Activated naive CD8-positive, alpha-beta T cell treated with anti-CD3 and anti-CD28 coated beads, Interleukin-2, amount 10 ng/mL, durations not matched to agents 7 days and 5 days (primary cell): ENCODE measurements at places on chromosomes 4 and X. TPM values are rescaled to one million over a fixed set of nuclear protein-coding genes. Genes with fewer than 3 reads are reported as not detected.

EPHA5 gene
- not detected for total RNA-seq

ATP8A1 gene
- 56.3 TPM for total RNA-seq

PLP1 gene
- not detected for total RNA-seq

YTHDC1 gene
- 122 TPM for total RNA-seq

GRCh38 chrX:31093639-31093975 is 21.8 kb upstream of the FTHL17 start:
- no peaks in the 10 kb centered on the region for H3K27me3 ChIP-seq
- H3K27ac ChIP-seq = no peak overlapping the region
- H3K36me3 ChIP-seq = no peaks in the 10 kb centered on the region
- H3K4me3 ChIP-seq = no peak overlapping the region
- no peak for DNase-seq
- H3K4me1 ChIP-seq = peaks cover 3% of the 10 kb centered on the region

GRCh38 chrX:41153957-41154356 is 68.7 kb downstream of the USP9X start:
- no peaks in the 10 kb centered on the region for H3K4me1 ChIP-seq
- peaks cover 3% of the 10 kb centered on the region for H3K36me3 ChIP-seq

DNA sequence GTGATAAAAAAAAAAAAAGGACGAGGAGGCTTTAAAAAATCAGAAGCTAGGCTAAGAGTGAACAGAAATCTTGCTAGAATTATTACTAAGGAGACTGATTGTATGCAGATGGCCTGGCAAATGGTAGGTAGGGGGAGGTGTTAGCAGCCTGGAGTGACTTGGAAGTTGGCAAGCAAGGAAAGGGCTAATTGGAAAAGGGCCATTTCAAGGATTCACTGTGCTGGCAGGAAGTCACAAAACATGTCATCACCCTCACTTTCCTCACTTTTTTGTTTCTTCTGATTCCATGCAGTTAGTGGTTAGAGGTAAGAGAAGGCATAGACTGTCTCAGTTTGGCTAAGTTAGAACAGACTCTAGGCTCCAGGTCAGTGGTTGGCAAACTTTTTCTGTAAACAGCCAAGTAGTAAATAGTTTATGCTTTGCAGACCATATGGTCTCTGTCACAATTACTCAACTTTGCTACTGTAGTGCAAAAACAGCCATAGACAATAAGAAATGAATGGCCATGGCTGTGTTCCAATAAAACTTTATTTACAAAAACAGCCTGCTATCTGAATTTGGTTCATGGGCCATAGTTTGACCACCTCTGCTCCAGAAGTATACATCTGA is 646.5 kb upstream of the ACTRT1 start:
- no peaks in the 10 kb centered on the region for H3K27me3 ChIP-seq
- no peaks in the 10 kb centered on the region for H3K4me1 ChIP-seq
- H3K36me3 ChIP-seq = no peaks in the 10 kb centered on the region
- DNase-seq = no peak

DNA sequence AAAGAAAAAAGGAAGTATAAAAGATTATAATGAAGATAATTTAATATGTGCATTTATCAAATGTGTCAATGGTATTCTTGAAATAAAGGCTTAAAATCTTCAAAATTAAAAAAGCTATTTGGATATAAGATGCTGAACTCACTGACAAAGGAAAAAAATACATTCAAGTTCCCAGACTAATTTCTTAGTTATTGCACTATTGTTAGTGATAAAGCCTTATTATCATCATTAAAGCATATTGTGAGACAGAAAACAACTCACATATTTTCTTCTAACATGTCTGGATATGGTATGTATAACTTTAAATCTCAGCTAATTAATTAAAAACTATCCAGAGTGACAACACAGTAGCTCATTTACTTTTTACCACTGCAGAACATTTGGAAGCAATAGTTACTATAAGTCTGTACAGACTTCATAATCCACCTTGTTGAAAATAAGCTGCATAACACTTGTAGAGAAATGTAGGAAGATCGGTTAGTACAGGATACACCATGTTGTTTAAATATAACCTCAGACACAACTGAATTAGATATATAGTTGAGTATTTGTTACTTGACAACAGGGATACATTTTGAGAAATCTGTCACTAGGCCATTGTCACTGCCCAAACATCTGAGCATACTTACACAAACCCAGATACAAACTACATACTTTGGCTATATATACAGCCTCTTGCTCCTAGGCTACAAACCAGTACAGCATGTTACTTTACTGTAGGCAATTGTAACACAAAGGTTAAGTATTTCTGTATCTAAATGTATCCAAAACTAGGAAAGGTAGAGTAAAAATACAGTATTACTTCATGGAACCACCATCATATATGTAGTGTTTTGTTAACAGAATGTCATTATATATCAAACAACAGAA is 12.8 kb upstream of the FAM200B start:
- H3K36me3 ChIP-seq = peaks cover 43% of the 10 kb centered on the region
- DNase-seq = no peak
- H3K4me3 ChIP-seq = no peak overlapping the region
- H3K4me1 ChIP-seq = peaks cover 19% of the 10 kb centered on the region

DNA sequence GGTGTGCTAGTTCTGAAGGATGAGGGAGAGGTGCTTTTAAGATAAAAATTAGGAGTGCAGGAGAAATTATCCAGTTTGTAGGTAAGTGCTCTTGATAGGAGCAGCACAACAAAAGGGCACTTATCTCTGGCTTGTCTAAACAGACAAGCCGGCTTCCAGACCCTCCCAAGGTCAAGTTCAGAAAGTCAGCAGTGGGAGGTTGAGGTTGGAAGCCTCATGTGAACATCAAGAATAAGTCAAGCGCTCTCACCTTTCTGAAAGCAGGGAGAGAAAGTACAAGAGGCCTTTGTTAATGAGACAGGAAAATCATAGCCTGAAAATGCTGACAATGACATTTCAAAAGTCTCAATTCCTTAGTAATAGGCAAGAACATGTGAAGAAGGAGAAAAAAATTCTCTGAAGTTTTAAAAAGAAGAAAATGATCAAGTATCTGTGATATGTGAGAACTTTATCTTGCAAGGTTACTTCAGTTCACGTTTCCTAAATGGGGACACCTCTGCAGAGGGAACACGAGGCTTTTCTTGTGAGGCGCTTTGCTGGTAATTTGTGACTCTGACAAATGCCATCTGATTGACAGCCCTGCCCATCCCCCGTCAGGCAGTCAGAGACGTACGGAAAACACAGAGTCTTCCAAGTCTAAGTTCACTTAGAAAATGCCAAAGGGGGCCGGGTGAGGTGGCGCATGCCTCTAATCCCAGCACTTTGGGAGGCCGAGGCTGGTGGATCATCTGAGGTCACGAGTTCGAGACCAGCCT is 62.2 kb downstream of the TIGD2 start:
- H3K4me1 ChIP-seq = no peaks in the 10 kb centered on the region
- DNase-seq = no peak
- peaks cover 8% of the 10 kb centered on the region for H3K27me3 ChIP-seq
- no peaks in the 10 kb centered on the region for H3K36me3 ChIP-seq

- H3K36me3 ChIP-seq = no peaks in the 10 kb centered on the region
- H3K27ac ChIP-seq = no peak overlapping the region
- no peak for DNase-seq
- H3K4me1 ChIP-seq = no peaks in the 10 kb centered on the region
Measured at GRCh38 chrX:123924186-123924585, 37.3 kb upstream of the STAG2 start.
